ENCODE measurements at places on chromosomes 12 and 14.

- DNase-seq, result no peak
Observed at GRCh38 chr14:99075061-99075460, 196.9 kb downstream of the BCL11B start.

DNA sequence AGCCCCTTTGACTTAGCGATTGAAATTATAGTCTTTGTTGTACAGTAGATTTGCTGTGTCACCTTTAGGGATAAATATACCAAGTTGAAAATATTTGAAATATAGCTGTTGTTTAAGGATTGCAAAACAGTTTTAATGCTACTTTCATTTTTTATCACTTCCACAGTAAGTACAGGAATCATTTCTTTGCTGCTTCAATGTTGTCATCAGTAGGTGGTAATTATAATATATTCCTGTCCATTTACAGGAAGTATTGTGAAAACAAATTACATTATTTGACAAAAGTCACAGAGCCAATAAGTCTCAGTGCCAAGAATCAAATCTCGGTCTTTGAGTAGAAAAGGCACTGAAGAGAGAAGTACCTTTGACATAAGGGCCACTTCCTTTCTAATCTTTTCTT lies 342.6 kb upstream of the RGS6 start:
- DNase-seq, result no peak

DNA sequence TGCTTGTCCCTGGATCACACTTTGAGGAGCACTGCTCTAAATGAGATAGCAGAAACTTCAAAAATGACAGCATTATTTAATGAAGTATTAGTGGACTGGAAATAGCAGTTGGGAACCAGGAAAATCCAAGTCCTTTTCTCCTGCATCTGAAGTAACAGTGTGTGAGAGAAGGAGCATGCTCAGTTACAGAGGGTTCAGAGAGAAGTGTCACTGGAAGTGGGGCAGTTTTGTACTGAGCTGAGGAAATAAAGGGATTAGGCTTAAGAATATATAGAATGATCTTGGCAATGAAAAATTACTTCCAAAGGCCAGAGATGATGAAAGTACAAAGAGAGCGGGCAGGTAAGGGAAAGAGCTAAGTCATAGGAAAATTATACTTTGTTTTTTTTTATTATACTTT lies 130.9 kb downstream of the MIPOL1 start:
- DNase-seq, result no peak

DNA sequence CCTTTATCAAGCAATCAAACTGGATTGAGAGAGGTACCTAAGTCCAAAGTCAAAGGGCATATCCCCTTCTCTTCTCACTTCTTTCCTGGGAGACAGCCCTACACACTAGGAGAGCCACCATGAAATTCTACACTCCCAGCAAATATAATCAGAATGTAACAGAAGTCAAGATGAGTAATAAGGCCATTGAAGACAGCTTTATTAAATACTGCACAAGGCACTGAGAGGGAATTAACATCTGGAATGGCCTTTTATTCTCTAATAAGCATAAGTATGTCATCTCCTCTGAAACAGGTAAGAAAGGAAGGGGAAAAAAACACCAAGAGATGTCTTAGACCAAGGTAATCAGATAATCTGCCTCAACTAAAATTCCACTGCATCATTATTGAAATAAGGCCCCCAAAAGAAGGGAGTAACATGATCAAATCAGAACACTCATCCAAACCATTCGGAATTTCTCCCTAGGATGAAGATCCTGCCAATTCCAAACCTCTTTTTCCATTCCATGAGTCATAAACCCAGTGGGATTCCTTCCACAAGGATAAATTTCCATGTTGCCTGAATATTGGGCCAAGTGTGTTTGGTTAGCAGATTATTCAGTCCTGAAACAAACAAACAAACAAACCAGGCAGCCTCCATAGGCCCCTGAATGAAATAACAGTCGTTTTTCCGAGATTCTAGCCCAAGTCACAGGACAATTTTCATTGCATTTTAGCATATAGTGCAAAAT lies 19.9 kb downstream of the SLC35F4 start:
- no peak for DNase-seq

- no peak for DNase-seq
Observed at GRCh38 chr14:55689981-55690871, 110.2 kb downstream of the KTN1 start.

DNA sequence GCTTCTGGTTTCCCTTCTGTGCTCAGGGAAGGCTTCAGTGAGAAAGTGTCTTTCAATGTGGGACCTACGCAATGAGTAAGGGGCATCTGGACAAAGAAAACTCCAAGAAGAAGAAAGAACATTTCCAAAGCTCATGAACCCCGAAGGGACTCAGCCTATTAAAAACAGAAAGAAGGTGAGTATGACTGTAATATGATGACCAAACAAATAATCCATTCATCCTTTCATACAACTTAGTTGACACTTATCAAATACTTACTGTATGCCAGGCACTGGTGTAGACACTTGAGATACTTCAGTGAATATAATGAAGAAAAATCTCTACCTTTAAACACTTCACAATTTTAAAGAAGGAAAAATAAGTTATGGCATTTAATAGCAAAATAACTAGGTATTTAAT lies 1054.2 kb upstream of the FOXG1 start:
- DNase-seq, result no peak

DNA sequence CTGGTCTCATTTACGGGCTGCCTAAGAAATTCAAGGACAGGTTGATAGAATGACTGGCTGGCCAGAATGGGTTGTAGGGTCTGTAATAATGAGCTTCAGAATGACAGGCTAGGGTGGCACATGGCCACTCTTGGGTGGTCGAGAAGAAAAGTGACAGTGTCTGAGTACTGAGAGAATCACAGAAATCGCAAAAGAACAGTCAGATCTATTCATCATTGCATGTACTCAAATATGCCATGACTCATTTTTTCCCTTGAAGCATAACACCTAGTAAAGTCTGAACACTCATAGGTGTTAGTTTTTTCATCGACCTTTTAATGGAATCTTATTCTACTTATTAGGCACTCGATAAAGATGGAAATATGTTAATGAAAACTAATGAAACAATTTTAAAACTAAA lies 37.8 kb upstream of the SEL1L start:
- no peak for DNase-seq

GRCh38 chr12:94872671-94872970 lies 130.9 kb downstream of the NDUFA12 start:
- DNase-seq, result no peak

DNA sequence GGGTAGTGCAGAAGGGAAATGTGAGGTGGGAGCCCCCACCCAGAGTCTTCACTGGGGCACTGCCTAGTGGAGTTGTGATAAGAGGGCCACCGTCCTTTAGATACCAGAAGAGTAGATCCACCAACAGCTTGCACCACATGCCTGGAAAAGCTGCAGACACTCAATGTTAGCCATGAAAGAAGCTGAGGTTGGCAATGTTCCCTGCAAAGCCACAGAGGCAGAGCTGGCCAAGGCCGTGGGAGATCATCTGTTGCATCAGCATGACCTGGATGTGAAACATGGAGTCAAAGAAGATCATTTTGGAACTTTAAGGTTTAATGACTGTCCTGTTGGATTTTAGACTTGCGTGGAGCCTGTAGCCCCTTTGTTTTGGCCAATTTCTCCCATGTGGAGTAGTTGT lies 468.4 kb upstream of the FOXG1 start:
- DNase-seq, result no peak

DNA sequence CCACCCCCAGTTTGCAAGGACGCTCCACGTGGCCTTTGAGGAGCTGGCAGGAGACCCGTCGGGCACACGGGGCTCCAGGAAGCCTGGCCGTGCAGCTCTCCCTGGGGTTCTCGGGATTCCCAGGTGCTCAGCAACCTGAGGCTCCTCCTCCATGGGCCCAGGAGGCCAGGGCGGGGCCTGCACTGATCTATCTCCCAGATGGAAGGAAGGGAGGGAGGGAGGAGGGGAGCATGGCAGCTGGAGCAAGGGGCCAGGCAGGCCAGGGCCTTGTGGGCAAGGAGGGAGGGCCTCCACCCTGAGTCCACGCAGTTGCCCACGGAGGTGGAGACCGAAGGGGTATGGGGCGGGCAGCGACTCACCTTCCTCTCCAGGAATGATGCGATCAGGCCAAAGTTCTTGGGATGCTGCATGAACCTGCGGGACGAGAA lies 127.3 kb downstream of the RFLNA start:
- DNase-seq, result no peak

GRCh38 chr12:40351976-40352375 lies 127.2 kb downstream of the LRRK2 start:
- no peak for DNase-seq

GRCh38 chr12:67617629-67618028 lies 30.9 kb upstream of the DYRK2 start:
- DNase-seq, result no peak

DNA sequence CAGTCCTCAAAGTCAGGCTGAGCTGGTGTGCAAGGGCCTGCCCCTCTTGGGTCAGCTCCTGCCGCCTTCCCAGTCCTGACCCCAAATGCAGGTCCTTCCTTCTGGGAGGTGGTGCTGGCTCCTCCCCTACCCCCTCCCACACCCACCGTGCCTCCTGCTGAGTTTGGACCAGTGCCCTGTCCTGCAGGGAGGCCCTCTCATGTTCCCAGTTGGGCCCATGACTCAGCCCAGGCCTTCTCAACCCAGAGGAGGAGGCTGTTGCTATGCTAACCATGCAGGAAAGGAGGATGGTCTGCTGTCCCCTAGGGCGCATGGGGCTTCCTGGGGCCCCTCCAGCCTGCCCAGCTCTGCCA lies 4.4 kb downstream of the ZBTB42 start:
- DNase-seq, result no peak

DNA sequence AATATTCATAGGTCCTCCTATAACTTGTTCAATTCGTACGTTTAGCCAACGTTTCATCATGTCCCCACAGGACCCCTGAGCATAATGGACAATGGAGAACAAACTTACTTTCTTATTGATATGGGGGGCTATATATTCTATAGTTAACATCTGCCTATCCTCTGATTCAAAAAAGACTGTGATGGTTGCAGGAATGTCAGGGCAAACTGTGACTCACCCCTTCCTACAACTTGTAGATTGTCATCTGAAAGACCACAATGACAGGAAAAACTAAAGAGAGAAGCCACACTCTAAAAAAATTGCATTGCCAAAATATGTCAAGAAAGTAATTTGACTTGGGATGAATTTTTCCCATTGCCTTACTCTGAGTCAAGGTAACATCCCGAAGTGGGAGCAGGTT lies 50.8 kb downstream of the CATSPERB start:
- DNase-seq, result no peak

GRCh38 chr14:104954746-104955395 lies 23.3 kb downstream of the AHNAK2 start:
- DNase-seq, result no peak

GRCh38 chr14:34060651-34060999 lies 109.8 kb upstream of the EGLN3 start:
- no peak for DNase-seq

DNA sequence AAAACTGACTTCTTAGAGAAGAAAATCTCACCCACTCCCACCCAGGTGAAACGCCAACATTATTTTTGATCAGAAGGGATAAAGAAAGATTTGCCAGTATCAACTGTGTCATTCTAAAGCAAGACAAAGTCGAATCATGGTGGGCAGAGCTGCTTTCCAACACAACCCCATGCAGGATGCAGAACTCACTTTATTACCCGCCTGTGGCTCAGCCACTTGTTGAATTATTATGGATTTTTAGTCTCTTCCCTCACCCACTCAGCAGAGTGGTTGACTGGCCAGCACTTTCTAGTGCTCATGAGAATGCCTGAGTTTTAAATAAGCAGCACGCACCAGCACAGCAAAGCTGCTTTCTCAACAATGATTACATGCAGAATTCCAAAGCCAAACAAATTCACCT lies 32.1 kb downstream of the CRACR2A start:
- DNase-seq, result no peak

- DNase-seq, result no peak
Observed at GRCh38 chr12:90368081-90368480, 586.9 kb downstream of the CCER1 start.

GRCh38 chr12:103677341-103677740 lies 90.3 kb downstream of the STAB2 start:
- DNase-seq, result no peak

GRCh38 chr12:6604259-6605029 lies 2.7 kb downstream of the CHD4 start:
- no peak for DNase-seq

DNA sequence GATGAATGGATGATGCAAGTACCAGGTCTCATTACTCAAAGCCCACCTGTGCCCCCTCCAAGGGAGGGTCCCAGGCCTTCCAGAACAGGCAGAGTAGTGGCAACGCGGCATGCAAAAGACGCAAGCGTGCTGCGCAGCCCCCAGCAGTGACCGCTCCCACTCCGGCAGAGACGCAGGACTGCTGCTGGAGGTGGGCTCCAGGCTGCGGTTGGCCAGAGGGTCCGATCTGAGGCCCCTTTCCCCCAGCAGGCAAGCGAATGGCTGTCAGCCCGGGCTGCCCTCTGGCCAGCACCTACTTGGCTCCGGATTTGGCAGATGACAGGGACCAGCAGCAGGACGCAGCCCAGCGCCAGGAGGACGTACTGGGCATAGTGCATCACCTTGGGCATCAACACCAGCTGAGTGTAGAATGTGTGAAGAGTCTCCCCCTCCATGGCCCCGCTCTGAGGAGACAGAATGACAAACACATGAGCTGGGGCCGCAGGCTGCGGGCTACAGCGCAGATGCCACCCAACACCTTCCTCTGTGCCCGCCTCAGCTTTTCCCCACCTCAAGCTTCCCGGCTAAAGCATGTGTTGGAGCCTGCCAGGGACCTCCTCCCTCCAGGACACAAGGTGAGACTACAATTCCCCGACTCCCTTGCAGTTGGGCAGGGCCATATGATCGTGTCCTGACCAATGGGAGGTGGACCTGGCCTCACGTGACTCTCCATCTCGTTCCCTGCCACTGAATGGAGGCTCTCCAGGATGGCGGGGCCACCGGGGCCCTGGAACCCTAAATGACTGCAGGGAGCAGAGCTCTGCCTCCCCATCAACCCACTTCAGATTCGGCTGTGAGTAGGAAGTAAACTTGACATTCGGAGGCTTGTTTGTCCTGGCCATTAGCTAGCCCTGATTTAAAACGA lies 77.4 kb downstream of the SCARB1 start:
- DNase-seq, result no peak

DNA sequence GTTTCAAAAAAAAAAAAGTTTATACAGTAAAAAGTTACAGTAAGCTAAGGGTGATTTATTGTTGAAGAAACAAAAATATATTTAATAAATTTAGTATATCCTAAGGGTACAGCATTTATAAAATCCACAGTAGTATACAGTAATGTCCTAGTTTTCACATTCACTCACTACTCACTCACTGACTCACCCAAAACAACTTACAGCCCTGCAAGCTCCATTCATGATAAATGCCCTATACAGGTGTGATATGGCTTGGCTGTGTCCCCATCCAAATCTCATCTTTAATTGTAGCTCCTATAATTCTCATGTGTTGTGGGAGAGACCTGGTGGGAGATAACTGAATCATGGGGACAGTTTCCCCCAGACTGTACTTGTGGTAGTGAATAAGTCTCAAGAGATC lies 61.7 kb downstream of the TC2N start:
- no peak for DNase-seq

DNA sequence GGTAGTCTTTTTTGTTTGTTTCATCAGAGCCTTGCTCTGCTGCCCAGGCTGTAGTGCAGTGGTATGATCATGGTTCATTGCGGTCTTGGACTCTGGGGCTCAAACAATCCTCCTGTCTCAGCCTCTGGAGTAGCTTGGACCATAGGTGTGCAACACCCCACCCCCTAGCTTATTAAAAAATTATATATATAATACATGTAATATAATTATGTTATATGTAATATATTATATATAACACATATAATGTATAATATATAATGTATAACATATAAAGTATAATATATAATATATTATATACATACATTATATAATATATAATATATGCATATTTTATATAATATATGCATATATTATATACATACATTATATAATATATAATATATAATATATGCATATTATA lies 21.8 kb downstream of the LHX5 start:
- DNase-seq, result no peak
